ENCODE measurements at places on chromosomes 7 and 10. TPM values are rescaled to one million over a fixed set of nuclear protein-coding genes. Genes with fewer than 3 reads are reported as not detected.
A peak's percentile ranks its signal among the peaks of the same experiment; 100 is the strongest.

The ITPRID1 gene
- total RNA-seq = not detected

The EVX1 gene
- total RNA-seq = not detected

The SPDYE16 gene
- total RNA-seq = 0.20 TPM

The KCP gene
- 0.21 TPM for total RNA-seq

The LRRTM3 gene
- not detected for total RNA-seq

The SFRP4 gene
- 4.6 TPM for total RNA-seq

The MAPK8 gene
- total RNA-seq = 34.2 TPM

The NPC1L1 gene
- not detected for total RNA-seq

The COL1A2 gene
- total RNA-seq = 127 TPM

The RPEL1 gene
- not detected for total RNA-seq

The CPEB3 gene
- 6.2 TPM for total RNA-seq

The COL17A1 gene
- 2.2 TPM for total RNA-seq

- DNase-seq = no peak
Measured at GRCh38 chr10:78467496-78468106, 433.9 kb downstream of the RPS24 start.

DNA sequence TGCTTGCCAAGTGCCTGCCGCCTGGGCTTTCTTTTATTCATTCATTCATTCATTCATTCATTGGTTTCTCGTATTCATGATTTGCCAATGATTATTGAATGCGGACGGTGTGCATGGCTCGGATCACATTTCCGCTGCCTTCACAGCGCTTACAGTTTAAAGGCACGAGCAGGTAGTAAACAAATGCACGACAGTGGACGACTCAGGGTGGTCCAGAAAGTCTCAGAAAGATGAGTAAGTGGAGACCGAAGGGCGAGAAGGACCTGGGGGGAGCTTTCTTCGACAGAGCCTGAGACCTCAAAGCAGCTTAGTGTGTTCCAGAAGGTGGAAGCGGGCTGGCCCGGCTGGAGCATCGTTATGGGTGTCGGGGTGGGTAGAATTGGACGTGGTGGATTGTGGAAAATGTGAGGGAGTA is 506 bp downstream of the MCM10 start:
- DNase-seq = no peak

GRCh38 chr7:137985897-137986251 is 16.0 kb downstream of the CREB3L2 start:
- DNase-seq = no peak

- no peak for DNase-seq
Measured at GRCh38 chr10:97188261-97188711, 2.5 kb upstream of the SLIT1 start.

DNA sequence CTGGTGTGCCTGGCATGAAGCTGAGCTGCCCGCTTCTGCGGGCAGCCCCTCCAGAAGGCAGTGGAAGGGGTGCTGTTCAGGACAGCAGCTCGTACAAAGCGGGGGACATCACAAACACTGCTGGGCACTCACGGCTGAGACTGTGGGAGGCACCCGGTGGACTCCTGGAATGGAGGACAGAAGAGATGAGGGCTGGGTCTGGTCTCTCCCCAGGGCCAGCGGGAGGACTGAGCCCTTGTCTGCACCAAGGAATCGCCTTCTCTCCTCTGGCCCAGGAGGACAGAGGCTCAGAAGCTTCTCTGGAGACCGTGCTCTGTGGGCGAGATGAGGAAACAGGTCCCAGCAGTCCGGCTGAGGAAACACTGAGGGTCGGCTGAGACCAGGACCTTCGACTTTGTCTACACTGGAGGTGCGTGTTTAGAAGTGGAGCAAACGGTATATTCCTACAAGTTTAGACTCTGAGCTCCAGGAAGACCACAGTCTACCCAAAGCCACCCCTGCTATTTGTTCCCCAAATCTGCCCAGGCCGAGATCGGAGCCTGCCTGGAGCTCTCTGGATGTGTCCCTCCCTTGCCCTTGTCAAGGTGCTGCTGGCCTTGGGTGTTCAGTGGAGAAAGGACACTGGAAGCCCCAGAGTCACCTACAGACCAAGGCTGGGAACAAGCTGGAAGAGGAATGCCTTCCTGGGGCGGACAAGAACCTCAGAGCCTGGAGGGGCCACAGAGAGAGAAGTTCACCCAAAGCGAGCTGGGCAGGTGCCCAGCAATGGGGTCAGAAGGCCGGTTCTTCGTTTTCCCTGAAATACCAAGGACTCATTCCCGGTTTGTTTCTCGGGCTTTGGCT is 12.9 kb upstream of the INPP5A start:
- no peak for DNase-seq

GRCh38 chr7:116468534-116468933 is 31.0 kb upstream of the CAV2 start:
- DNase-seq = no peak

DNA sequence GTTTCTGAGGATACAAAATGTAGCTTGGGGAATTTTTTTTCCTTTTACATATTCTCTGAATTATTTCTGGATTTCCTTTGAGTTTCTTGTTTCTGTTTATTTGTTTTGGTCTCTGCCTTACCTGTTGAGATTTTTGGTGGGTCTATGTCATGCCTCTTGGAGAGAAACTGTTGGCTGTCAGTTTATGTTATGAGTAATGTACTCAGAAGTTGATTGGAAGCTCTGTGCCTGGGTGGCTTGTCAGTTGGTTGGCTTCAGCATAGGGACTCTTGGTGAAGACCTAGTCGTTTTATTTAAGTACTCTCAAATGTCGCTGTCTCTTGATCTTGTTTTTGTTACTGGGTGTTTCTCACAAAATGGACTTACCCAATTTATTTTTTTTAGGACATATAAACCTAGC is 132.4 kb downstream of the CDK14 start:
- no peak for DNase-seq

DNA sequence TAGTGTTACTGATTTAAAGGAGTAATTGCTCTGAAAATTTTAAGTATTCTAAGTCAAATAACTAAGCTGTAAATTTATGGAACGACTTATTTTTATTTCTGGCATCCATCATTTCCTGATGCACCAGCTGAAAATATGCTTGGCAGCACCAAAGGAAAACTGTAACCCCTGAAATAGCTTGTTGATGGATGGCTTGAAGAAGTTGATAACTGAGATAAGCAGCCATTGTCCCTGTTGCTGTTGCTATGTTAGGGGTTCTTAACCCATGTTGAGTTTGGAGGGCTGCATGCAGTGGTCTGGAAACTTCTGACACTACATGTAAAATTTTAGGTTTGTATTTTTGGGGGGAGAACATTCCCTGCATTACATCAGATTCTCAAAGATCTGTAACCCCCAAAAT is 30.6 kb downstream of the RPA3 start:
- no peak for DNase-seq

GRCh38 chr10:22367471-22367870 is 22.2 kb downstream of the SPAG6 start:
- no peak for DNase-seq

DNA sequence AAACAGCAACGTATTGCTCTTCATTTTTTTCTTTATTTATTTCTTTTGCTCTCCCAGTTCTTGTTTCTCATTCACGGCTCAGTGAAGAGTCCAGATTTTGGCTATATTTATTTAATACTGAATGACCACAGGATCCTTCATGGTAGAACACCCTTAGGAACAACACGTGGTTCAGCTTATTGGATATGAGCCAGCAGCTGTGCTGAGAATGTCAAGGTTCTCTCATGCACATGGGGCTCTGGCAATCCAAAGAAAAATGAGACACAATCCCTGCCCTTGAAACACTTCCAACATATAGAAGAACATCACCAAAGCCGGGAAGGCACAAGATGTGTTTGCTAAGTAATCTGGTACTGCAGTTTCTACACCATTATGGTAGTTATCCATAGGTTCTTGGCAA is 852.9 kb downstream of the SORCS1 start:
- DNase-seq = no peak

DNA sequence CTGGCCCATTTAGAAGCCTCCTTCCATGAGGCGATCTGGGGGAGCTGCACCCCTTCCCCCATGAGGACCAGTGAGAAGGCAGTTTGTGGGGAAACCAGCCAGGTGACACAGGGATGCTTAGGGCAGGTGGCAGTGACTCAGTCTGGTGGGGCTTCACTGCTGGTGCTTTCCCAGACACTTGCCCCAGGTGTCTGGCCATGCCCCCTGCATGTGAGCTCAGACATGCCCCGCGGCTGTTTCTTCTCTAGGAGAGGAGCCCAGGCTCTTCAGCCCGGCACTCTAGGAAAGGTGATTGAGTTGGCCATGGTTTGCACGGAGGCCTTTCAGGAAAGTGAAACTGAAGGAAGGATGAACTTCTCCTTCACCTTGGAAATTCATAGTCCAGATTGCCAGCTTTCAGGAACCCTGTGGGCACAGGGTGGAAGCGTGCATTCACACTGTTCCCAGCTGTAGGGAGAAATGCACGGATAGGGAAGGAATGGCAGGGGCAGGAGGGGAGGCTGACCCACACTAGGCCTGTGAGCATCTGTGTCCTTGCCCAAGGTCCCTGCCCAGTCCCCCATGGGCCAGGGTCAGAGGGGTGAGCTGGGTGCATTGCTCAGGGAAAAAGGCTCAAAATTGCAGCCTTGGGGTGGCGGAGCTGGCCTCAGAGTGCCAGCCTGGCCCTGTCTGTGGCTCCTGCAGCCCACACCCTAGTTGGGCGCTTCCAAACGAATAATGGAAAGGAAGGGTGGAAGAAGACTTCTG is 359.1 kb downstream of the GLRX3 start:
- DNase-seq = no peak

GRCh38 chr10:49001870-49002672 is 62.4 kb upstream of the LRRC18 start:
- peak; percentile 63 for DNase-seq

GRCh38 chr7:16817536-16817935 is 12.7 kb upstream of the AGR2 start:
- no peak for DNase-seq

GRCh38 chr7:24831240-24831639 is 74.0 kb upstream of the GSDME start:
- DNase-seq = no peak

DNA sequence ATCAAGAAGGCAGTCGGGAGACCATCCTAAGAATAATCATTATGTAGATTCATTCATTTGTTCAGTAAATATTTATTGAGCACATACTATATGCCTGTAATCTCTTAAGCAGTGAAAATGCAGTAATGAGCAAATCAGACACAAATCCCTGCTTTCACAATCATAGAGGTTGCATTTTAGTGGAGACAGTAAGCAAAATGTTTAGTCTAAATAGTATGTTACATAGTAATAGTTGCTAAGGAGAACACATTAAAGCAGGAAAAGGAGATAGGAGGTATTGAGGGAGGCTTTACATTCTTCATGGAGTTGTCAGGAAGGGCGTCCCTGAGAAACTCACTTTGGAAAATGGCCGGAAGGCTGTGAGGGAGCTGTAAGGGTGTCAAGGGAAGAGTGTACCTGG is 79.9 kb downstream of the CDK14 start:
- no peak for DNase-seq

GRCh38 chr7:42070068-42070467 is 166.9 kb downstream of the GLI3 start:
- no peak for DNase-seq
